ENCODE measurements at places on chromosomes 16 and 17. TPM values are rescaled to one million over a fixed set of nuclear protein-coding genes. Genes with fewer than 3 reads are reported as not detected.

MEAK7 gene
- polyA plus RNA-seq = 2.5 TPM

GNAO1 gene
- polyA plus RNA-seq = 1.4 TPM

INCA1 gene
- 0.47 TPM for polyA plus RNA-seq

HOXB8 gene
- polyA plus RNA-seq = 0.76 TPM

CCL8 gene
- polyA plus RNA-seq = 7.2 TPM

PRSS22 gene
- polyA plus RNA-seq = 7.9 TPM

Measured in adipose tissue (tissue), 3 donors.